ENCODE measurements at places on chromosomes 2 and 18.
A peak's percentile ranks its signal among the peaks of the same experiment; 100 is the strongest.

GRCh38 chr2:28071221-28071620 is 180.7 kb downstream of the BABAM2 start:
- DNase-seq: no peak

GRCh38 chr18:53375621-53376020 is 848.8 kb downstream of the MBD2 start:
- DNase-seq: peak; percentile 94

- no peak for DNase-seq
These were observed 50.0 kb downstream of the KCNE4 start for GRCh38 chr2:223102040-223102400.

DNA sequence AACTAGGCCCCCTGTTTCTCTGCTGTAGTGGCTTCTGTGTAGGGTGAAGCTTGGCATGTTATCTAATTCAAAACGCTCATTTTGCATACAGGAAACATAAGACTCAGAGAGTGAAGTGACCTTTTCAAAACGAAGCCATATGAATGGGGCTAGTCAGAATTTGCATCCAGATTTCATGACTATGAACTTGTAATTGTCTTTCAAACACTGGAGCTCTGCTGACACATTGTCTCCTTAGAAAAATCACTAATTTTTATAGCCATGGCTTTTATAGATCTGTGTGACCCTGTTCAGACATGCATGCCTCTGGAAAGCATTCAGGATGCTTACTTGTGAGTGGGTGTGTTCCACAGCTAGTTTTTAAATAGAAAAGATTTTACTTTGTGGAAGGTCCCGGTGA is 444.3 kb upstream of the GCFC2 start:
- DNase-seq: no peak

DNA sequence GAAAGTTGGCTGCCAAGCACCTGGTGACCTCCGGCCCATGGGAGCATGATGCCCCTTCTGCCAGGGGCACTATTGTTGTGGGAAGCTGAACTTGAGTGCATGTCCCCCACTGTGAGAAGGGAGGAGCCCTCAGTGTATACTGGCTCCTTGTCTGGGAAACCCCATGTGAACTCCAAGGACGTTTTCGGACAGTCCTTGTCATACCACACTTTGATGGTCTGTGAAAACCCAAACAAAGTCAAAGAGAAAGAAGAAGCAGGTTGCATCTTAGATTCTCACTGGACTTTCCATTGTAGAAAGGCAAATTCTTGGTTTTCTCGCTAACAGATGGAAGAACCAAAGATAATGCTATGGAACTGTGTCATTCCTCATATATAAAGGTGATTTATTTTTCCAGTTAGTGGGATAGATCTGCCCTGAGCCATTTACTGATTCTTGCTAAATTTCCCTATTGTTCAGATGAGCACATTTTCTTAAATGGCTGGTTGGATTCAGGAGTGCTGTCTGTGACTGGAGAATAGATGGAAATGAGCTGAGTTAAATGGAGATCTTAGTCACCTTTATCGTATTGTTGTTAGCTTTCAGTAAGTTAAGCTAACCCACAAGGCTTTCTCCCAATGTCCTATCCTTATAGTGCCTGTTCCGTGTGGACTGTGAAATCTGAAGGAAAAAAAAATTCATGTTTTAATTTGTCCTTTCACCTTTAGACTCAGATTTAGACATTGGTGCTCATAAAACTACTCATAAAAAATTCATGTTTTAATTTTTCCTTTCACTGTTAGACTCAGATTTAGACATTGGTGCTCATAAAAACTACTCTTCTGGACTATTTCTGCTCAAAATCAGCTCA is 166.6 kb downstream of the ACTR3 start:
- DNase-seq: no peak

All from NCI-H1105 treated with DMSO at 0.1 percent for 48 hours (cell line).